ENCODE measurements at places on chromosomes 7 and 10. TPM values are rescaled to one million over a fixed set of nuclear protein-coding genes. Genes with fewer than 3 reads are reported as not detected.

DNA sequence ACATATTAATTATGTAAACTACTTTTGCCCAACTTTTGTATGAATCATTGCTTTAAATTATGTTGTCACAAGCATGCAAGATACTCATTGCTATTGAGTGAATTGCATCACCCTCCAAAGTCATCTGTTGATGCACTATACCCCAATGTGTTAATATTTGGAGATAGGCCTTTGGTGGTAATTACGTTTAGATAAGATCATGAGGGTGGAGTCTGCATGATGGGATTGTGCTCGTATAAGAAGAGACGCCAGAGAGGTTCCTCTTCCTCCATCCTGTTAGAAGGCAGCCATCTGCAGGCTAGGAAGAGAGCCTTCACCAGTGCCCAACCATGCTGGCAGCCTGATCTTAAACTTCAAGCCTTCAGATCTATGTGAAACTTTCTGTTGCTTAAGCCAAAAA, 95.3 kb upstream of the MAGI2 start:
- no peak for DNase-seq

DNA sequence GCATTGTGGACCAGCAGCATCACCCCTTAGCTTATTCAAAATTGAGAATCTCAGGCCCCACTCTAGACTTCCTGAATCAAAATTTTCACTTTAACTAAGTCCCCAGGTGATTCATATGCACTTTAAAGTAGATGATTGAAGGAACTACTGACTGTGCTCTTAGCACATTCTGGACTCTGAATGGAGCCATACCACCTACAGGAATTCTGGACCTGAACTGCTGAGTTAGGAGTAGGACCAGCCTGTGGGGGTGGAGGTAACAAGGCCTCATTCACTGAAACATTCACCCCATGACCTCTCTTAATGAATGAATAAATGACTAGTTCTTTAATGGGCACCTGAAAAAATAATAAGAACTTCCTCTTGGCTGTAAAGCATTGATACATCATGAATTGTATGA, 7.3 kb downstream of the PDK4 start:
- DNase-seq = no peak

DNA sequence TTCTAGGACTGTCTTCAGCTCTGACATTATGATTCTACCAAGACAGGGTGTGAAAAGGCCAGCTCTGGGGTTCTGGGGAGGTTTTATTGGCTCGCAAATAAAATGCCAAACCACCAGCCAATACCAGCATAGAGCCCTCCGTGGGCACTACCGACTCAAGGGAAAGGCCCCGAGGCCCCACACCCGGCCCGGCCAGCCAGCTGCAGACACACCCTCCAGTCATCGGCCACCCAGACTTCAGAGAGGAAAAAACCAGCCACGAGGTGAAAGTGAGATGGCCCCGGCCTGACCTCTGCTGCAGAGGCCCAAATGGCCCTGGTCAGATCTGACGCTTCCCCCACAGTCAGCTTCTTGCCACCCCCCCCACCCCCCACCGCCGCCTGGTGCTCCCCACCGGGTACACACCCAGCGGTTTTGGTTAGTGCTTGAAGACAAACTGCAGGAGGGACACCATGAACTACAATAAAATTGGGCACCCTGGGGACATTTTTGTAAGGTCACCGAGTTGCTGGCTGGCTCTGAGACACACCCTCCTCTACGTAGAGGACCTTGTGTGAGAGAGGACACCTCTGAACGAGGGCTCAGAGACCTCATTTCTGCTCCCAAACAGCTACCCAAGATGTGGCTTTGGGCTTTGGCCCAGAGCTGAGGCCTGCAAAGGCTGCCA, 79.9 kb downstream of the PRKAG2 start:
- DNase-seq = no peak

- DNase-seq = no peak
Observed at GRCh38 chr7:74101061-74101681, 17.6 kb downstream of the LIMK1 start.

GRCh38 chr10:103466734-103467133, 8.0 kb upstream of the CALHM1 start:
- no peak for DNase-seq

DNA sequence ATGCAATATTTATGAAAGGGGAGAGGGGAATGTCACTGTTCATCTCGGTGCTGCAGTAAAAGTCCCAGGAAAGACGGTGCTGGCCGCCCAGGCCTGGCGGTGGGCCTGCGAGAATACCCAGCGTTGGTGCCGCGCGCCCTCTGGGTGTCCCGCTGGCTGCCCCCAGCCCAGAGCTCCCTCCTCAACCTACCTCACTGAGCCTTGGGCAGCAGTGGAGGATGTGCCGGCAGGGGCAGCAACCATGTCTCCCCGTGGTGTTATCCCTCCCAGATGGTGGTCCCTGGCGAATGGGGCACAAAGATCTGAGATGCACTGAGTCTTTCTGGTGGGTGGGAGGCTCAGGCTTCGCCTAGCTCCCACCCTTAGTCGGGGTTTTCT, 9.5 kb upstream of the TLX1 start:
- DNase-seq = no peak

GRCh38 chr10:3761021-3761686, 23.9 kb downstream of the KLF6 start:
- no peak for DNase-seq

DNA sequence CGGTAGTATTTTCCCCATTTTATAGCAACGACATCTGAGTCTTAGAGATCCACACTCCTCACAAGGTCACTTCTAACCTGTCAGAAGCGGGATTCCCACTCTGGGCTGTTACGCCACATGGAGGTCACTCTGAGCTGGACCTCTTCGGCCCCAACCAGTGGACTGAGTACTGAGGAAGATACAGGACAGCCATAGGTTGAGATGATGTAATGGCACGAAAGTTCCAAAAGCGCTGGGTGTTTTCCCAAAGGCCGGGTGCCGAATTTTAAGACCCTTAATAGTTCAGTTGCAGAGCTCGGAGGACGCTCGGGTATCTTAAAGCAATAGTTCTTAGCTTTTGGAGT, 699 bp downstream of the GHITM start:
- no peak for DNase-seq

DNA sequence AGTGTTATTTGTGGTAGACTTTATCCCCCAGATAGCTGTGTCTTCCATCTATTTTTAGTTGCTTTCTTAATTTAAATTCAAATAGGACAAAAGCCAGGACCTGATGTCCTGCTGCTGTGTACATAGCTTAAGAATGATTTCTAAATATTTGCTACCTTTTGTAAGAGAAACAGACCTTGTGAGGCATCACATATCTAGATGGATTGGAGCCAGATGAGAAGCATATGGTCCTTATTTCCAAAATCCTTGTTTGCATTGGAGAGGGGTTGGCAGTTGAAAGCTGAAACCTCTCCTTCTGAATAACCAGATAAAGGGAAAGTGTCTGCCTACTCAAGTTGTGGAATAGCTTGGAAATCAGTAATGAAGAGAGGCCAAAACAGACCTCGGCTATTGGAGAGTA, 50.7 kb upstream of the AMPH start:
- DNase-seq = no peak

GRCh38 chr10:28619455-28619854, 57.9 kb upstream of the BAMBI start:
- no peak for DNase-seq

Gene SFRP5
- not detected for total RNA-seq

Gene FEZF1
- total RNA-seq = not detected

Gene SCIN
- 14.7 TPM for total RNA-seq

Gene PDLIM1
- 54.7 TPM for total RNA-seq

Gene CYP2C8
- not detected for total RNA-seq

Data from kidney epithelial cell (primary cell).